Ureter (tissue), 1 donor: ENCODE measurements at places on chromosomes 6 and 20. TPM values are rescaled to one million over a fixed set of nuclear protein-coding genes. Genes with fewer than 3 reads are reported as not detected.

GRCh38 chr6:160861824-160862223 is 129.7 kb upstream of the MAP3K4 start:
- no peak for DNase-seq

The TAP1 gene
- 26.3 TPM for total RNA-seq

The SLC22A2 gene
- not detected for total RNA-seq

DNA sequence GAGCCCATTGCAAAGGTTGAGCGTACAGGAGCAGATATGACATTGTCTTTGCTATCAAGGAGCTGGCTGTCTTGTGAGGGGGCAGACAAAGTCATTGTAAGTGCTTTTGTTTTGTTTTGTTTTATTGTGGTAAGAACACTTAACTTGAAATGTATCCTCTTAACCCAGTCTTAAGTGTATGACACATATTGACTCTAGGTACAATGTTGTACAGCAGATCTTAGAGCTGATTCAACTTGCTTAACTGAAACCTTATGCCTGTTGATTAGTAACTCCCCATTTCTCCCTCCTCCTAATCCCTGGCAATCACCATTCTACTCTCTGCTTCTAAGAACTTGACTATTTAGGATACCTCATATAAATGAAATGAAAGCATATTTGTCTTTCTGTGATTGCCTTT is 429.0 kb downstream of the BMP2 start:
- no peak for DNase-seq

DNA sequence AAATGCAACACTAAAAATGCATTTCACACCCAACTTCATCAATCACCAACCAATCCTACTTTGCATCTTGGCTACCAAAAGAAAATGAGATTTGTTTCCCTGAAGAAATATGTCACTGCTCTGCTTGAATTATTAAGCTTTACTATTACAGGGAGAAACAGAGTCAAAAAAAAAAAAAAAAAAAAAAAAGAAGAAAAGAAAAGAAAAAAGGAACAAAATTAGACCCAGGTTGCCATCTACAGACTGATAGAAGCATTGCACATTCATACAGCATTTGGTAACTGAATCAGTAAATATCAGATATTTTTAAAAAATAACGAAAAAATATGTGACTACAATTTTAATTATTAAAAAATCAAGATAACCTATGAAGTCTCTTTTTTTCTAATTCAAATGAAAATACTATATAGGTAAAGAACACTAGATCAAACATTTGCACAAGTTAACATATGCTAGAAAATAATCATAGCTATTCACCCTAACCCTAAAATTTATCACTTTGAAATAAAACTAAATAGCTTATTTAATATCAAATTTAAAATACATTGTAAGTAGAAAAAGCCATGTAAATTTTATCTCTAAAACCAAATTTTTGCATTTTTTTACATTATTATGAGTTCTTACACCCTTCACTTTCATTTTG is 83.3 kb downstream of the DCDC2 start:
- no peak for DNase-seq

GRCh38 chr20:35772563-35773058 is 796 bp downstream of the PHF20 start:
- DNase-seq, result no peak

The PI3 gene
- total RNA-seq, result 1.7 TPM

DNA sequence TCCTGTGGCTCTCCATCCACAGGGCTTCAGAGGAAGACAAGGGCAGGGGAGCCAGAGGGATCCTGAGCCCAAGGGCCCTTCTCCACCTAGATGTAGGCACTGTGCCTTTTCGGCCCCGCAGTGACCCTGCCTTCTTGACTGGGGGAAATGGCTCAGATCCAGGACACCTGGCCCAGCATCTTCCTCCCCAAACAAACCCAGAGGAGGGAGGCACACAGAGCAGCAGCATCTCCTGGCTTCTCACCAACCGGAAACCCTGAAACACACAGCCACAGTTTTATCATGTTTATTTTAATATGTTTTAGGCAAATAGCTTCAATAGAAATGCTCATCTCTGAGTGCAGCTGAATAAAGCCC is 84.5 kb upstream of the LRFN2 start:
- no peak for DNase-seq

DNA sequence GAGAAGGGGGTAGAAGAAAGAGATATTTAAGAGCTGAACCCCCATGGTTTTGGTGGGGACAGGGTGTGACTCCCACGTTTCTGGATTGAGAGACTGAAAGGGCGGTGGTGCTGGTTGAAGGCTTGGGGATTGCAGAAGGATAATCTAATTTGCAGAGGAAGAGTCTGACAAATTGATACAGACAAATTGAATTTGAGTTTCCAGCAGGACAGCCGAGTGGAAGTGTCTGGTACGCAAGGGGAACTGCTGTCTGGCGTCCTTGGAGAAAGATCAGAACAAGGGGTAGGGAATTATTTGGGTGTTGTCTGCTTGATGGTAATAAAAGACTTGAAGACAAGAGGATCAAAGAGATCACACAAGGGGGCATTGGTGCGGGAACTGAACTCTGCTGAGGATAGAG is 40.5 kb upstream of the MDGA1 start:
- no peak for DNase-seq

DNA sequence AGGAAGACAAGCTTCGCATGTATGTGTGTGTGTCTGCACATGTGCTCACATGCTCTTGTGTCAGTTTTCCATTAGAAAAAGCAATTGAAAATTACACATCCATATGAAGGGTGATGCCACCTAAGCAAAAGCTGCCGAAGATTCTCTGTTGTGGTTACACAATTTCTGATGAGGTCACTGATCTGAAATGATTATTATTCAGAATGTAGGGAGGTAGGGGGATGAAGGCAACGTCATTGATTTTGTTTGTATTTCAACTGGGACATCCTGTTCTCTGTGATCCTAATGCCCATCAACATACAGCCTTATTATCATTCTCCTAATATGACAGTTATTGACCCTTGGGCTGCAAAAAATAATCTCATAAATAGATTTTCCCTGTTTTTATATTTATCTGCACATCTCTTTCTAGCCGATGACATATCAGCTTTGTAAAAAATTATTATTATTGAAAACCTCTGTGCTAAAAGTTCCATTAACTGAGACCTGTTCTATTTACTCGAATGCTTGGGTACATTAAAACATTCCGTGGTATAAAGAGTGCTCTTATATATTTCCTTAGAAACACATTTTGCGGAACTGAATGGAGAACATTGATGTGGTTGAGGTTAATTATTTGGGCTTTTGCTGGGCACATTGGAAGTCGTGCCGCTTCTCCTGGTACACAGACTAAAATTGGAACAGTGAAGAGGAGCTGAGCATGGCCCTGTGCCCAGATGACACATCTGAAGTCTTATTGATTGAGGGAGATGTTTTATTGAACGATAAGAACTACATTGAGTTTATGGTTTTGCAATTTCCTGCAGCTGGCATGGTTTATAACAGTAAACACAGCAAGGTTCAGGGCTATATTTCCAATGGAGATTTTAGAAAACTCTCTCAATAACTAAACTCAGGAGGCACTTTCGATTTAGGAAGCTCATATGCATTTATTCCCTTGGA is 51.3 kb downstream of the ZNF831 start:
- no peak for DNase-seq

GRCh38 chr6:56091159-56091869 is 156.1 kb downstream of the COL21A1 start:
- DNase-seq, result no peak

DNA sequence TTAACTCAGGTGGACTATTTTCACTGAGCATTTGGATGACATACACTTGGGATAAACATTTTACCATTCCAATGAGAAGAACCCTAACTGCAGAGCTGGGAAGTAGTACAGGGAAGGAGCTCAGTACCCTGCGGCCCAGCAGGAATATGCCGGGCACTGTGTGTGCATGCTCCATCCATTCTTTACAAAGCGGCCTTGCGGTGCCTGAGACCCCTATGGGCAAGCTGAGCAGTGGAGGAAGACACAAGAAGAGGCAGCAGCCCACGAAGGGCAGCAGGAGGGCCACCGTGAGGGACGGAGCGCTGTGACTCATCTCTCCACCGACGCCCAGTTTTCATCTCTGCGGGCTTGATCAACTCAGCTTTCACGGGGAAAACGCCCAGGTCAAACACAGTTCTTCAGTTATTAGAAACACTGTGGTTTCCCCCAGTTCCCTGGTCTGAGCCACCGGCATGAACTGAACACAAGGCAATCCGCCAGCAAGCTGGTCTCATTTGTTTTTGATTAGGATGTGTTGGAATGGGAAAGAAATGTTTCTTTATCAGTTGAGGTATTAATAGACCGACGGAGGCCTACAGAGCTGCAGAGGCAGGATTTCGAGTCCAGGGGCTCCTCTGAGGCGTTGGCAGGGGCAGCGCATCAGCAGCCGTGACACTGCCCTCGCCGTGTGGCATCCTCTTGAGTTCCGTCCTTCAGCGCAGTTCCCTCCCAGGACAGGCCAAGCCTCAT is 44.9 kb downstream of the IRF4 start:
- DNase-seq, result no peak

DNA sequence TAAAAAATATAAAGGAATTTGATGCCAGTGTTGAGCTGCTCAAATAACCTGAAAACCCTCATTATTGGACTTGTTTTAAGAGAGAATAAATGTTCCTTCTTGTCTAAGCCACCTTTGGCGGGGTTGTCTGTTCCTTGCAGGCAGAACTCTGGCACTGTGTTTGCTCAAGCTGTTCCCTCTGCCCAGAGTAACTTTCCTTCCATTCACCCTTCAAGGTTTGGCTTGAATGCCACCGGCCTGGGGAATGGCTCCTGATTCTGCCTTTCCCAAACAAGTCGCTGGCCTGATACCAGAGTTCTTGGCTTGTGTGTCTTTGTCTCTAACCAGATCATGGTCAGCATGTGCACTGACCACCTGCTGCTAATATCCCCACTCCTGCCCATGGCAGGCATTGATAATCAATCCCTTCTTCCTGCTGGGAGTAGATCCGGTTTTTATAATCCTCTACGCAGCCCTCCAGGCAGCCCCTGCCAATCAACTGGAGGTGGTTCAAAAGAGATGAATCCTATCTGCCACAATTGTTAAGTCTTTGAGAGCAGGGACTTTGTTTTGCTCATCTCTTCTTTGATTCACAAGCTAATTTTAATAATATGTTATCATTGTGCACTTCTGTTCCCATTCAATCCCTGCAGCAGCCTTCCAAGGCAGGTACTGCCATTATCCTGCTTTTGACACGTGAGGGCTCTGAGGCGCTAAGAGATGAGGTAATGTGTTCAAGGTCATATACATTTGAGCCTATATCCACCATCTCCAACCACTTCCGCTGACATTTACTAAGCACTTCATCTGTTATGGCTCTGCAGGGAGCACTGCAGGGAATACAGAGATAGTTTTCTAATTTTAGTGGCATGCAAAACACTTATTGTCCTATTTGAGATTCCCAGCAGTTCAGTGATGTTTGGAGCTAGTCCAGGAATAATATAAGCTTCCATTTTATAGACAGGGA is 3.1 kb upstream of the CCM2L start:
- no peak for DNase-seq

- no peak for DNase-seq
Measured at GRCh38 chr6:138161088-138161337, 726 bp upstream of the ARFGEF3 start.

- DNase-seq, result no peak
Measured at GRCh38 chr6:155292711-155293110, 21.6 kb downstream of the TFB1M start.

The DEK gene
- total RNA-seq, result 66.2 TPM

The SIRPA gene
- total RNA-seq, result 14.5 TPM

- DNase-seq, result no peak
Measured at GRCh38 chr6:157291356-157291755, 32.0 kb downstream of the TMEM242 start.

- no peak for DNase-seq
Measured at GRCh38 chr6:217048-217659, 75.1 kb upstream of the DUSP22 start.

- no peak for DNase-seq
Measured at GRCh38 chr6:5468586-5468985, 207.3 kb downstream of the FARS2 start.

DNA sequence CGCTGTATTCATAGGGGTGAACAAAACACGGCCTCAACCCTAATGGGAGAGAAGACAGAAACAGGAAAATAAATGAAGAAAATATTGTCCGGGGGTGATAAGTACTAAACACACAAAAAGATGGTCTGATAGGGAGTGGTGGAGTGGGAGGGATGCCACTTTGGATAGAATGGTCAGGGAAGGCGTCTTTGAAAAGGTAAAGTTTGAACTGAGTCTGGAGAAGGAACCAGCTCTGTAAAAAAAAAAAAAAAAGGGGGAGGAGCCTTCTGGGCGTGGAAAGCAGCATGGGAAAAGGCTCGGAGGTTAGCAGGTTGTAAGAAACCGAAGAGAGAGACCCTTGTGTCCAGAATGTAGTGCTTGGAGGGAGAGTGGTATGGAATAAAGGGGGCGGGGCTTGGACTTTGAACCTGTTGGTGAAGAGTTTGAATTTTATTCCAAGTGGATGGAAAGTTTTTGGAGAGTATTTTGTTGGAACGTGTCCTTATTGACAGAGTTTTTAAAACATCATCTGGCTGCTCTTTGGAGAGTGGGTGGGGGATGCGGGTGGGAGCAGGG is 1.8 kb downstream of the CHMP4B start:
- no peak for DNase-seq

GRCh38 chr20:5395932-5396727 is 79.4 kb upstream of the PROKR2 start:
- no peak for DNase-seq

DNA sequence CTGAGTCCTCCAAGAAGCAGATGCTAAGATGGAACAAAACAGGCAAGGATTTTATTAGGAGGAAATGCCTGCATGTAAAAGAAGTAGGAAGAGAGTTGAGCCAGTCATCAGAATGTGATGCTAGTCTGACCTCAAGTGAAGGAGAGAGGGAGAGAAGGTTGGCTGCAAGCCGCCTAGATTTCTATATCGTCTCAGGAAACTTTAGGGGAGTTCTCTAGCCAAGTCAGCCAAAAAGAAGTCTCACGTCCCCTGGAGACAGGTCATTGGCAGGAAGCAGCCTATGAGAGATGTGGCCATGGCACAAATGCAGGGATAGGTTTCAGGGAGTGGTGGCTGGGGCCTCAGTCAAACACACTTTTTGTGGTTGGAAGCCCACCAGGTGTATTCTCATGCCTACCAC is 378.0 kb downstream of the CD109 start:
- no peak for DNase-seq

DNA sequence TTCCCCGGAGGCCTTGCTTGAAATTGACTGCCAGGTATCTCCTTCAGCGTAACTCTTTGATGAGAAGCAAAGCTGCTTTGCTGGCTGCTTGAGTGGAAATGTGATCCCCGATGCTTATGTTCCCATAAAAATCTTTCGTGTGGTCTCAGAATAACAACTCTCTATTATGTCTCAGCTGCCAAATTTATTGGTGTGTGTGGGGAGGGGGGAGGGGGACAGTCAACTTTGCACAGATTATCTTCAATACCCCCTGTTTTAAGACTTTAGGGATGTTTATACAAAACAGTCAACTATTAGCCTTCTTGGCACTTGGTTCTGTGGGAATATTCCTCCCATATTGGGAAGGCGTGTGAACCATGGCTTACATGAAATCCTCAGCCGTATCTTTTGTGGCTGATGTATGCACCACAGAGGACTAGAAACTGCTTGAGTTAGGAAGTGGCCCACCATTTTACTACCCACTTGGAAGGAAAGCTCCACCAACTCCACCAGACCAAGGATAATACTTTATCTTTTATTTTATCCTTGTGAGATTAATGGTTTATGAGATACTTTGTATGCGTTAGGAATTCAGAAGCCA is 101.5 kb upstream of the SLC24A3 start:
- DNase-seq, result no peak

GRCh38 chr6:169093770-169094551 is 159.7 kb downstream of the THBS2 start:
- no peak for DNase-seq

The PHF3 gene
- total RNA-seq, result 63.8 TPM

The ULBP3 gene
- total RNA-seq, result 4.5 TPM
